ENCODE measurements at places on chromosomes 3 and 15.

- no peak for DNase-seq
Measured at GRCh38 chr3:32700244-32700643, 15.3 kb downstream of the CNOT10 start.

DNA sequence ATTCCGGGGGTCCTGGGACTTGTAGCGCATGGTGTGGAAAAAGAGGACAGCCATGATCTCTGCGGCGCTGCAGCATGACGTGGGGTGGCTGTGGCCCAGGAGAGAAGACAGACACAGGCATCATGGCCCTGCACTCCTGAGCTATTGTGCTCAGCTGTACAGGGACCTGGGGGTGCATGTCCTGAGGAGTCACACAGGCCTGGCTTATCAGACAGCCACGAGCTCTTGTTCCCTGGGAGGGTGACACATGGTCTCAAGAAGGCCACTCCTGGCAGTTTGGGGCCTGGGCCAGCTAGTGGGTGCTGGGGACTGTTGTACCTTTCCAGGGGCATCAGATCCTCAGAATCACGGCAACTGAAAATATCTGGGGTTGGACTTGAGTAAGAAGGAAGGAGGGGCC lies 13.7 kb downstream of the TKT start:
- no peak for DNase-seq

DNA sequence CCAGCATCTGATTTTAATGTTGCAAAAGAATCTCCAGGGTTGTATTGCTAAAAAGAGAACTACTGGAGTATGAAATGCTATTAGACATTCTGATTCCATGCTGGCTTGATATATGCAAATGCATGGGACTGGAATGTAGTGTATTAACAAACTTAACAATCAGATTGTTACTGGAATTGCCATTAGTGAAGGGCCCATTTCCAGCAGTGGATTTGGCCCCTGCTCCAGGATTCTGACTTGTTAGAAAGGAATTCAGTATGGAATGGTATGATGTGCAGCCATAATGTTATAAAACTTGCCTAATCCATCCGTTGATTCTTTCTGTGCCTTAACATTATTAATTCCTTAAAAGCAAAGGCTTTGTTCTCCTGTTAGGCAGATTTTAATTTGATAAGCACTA lies 7.9 kb downstream of the ARRDC4 start:
- DNase-seq = no peak

DNA sequence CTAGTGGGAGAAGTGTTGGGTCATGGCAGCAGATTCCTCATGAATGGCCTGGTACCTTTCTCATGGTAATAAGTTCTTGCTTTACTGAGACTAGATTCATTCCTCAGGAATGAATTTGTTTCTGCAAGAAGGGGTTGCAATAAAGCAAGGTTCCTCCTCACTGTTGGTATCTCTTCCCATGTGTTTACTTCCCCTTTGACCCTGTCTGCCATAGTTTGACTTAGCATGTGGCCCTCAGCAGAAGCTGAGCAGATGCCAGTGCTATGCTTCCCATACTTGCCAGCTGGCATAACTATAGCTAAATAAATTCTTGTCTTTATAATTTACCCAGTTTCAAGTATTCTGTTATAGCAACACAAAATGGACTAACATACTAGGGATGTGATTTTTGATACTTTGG lies 163.6 kb upstream of the COL8A1 start:
- no peak for DNase-seq

DNA sequence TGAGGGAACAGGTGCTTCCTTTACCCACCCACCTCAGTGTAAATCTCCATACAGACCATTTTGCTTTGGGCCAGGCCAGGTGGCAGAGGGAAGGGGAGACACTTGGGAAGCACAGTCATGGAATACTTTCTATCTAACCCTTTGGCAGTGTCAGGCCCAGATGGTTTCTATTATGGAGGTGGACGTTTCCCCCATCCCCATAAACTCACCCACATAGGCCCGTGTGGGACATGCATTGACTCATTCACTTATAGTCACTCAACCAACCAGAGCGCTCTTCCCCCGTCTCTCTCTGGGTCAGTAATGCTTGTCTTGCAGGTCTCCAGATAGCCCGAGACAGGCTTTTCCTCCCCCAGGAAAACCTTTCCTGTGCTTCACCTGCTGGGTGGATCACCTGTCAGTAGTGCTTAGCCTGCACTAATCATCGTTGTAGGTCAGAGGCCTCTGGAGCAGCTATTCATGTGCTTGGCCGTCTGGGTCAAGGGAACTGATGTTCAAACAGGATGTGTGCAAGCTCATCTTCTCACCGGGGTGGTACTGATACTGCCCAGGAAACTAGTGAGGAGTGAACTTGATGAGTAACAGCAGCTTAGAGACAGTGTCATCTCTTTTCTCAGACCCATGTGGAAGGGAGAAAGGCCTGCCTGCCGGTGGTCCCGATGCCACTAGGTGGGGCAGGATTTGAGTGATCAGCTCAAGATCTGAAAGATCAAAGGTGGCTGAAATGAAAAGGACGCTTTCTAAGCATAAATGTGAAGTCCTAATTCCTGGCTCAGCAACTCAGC lies 67.1 kb downstream of the CEMIP start:
- DNase-seq = no peak

Data from activated T-cell treated with anti-CD3 and anti-CD28 coated beads for 48 hours (primary cell).